Amniotic epithelial cell (primary cell): ENCODE measurements at places on chromosomes 7 and 10.

GRCh38 chr10:44418637-44419036 lies 33.7 kb upstream of the CXCL12 start:
- DNase-seq, result no peak

DNA sequence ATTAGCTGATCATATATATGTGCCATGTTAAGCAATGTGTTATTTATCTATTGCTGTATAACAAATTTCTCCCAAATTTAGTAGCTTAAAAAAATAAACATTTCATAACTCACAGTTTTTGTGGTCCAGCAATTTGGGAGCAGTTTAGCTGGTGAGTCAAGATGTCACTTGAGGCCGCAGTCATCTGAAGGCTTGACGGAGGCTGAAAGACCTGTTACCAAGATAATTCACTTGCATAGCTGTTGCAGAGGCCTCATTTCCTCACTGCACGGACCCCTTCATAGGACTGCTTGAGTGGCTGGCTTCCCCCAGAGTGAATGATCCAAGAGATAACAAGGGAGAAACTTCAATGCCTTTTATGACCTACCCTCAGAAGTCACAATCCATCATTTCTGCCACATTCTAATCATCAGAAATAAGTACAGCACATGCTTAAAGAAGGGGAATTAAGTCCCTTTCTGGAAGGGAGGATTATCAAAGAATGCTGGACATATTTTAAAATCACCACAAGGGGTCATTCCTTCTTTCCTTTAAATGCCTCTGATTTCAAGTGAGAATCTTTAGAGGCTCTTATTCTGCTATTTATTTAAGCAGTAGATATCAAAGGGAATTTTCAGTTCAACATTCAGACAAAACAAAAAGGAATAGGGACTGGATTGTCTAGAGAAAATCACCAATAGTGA lies 10.5 kb upstream of the SRPK2 start:
- DNase-seq, result peak; percentile 61

DNA sequence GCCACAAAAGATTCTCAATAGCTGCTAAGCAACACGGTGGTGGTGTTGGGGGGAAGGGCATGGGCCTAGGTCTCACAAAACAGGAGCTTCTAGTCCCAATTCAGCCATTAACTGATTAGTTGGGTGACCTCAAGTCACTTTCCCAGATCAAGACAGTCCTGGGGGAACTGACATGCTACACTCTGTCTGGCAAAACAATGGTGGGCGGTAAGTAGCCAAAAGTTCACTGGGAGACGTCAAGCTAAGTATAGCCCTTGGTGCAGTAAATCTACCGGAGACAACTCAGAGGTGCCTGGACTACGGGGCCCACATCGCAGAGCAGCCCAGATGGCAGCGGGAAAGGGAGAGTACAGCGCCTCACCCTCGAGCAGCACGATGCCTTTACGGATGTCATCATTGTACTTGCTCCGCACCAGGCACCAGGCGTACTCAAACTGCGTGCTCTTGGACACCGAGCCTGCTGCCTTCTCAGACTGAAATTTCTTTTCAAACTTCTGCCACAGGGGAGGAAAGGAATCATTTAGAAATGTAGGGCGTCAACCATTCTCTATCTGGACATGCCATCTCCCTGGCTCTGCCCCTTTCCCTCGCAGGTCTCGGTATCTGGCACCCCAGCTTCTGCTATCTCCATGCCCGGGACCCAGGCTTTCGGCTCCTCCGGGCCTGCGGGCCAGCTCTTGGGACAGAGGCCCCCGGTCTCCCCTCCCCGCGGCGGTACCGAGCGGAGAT lies 1.1 kb downstream of the FIS1 start:
- DNase-seq, result peak; percentile 57

GRCh38 chr7:103680161-103681144 lies 234.4 kb upstream of the SLC26A5 start:
- DNase-seq, result no peak

- DNase-seq, result no peak
These were observed 75.2 kb downstream of the INSIG1 start for GRCh38 chr7:155372782-155373358.
